ENCODE measurements at places on chromosomes 2 and 18. TPM values are rescaled to one million over a fixed set of nuclear protein-coding genes. Genes with fewer than 3 reads are reported as not detected.

Gene C2orf72
- total RNA-seq, result 0.16 TPM

Gene CCBE1
- total RNA-seq, result 3.6 TPM

Gene FAM228A
- 0.22 TPM for total RNA-seq

Gene C2orf66
- not detected for total RNA-seq

Gene ATP6V1B1
- not detected for total RNA-seq

Gene NPC1
- 10.9 TPM for total RNA-seq

Gene MARCHF4
- 0.08 TPM for total RNA-seq

Gene ALS2
- total RNA-seq, result 34.5 TPM

Gene TM4SF20
- total RNA-seq, result not detected

Gene NR4A2
- 1.6 TPM for total RNA-seq

Gene IL1A
- not detected for total RNA-seq

Gene TIMM21
- total RNA-seq, result 151 TPM

Gene NOL4
- total RNA-seq, result not detected

Gene OTOS
- total RNA-seq, result not detected

Gene CAPG
- total RNA-seq, result 5.2 TPM

Gene FIGN
- 16.7 TPM for total RNA-seq

Gene DBI
- 299 TPM for total RNA-seq

Gene PROKR1
- total RNA-seq, result not detected

Gene SELENOI
- 14.3 TPM for total RNA-seq

Gene KIF1A
- total RNA-seq, result 1.5 TPM

Gene MOGAT1
- total RNA-seq, result 0.38 TPM

Gene MAPK4
- total RNA-seq, result 34.1 TPM

Gene GKN1
- not detected for total RNA-seq

Gene CYTIP
- total RNA-seq, result 1.7 TPM

Gene AGPS
- total RNA-seq, result 32.3 TPM

Gene RAB17
- total RNA-seq, result 2.4 TPM

Gene SGPP2
- total RNA-seq, result 19.0 TPM

Gene NTSR2
- total RNA-seq, result not detected

Gene PSD4
- total RNA-seq, result 3.4 TPM

Gene ZNF804A
- total RNA-seq, result 0.05 TPM

Gene DES
- 13,356 TPM for total RNA-seq

Gene HYCC2
- 14.5 TPM for total RNA-seq

Gene UGT1A10
- not detected for total RNA-seq

Gene MAIP1
- total RNA-seq, result 24.9 TPM

Gene TBR1
- not detected for total RNA-seq

Gene ANKRD62
- not detected for total RNA-seq

Gene MAP3K20
- 435 TPM for total RNA-seq

Gene MOB4
- 31.0 TPM for total RNA-seq

Gene SCN3A
- total RNA-seq, result 0.95 TPM

Gene GAL3ST2
- not detected for total RNA-seq

Gene SLC9A2
- 0.14 TPM for total RNA-seq

Gene RGPD3
- 0.16 TPM for total RNA-seq

Gene RNU2-63P
- not detected for total RNA-seq

Gene CPLX4
- total RNA-seq, result not detected

Gene ERMN
- total RNA-seq, result not detected

Gene DSC3
- 0.08 TPM for total RNA-seq

Gene KCNK3
- total RNA-seq, result 4.5 TPM

Gene TMEM198
- 2.7 TPM for total RNA-seq

Gene GRHL1
- total RNA-seq, result 0.81 TPM

Gene AMER3
- total RNA-seq, result not detected

Gene NXPH2
- not detected for total RNA-seq

Gene TXNDC2
- not detected for total RNA-seq
